H1 (cell line): ENCODE measurements at places on chromosomes 13 and 19. TPM values are rescaled to one million over a fixed set of nuclear protein-coding genes. Genes with fewer than 3 reads are reported as not detected.

CFD gene
- 1.7 TPM in 2 replicates for total RNA-seq

GRCh38 chr19:50384685-50385535, 763 bp downstream of the POLD1 start:
- no peaks in the 10 kb centered on the region for H3K27me3 ChIP-seq
- peak overlapping the region; percentile 75 for H3K27ac ChIP-seq
- H3K36me3 ChIP-seq, result peaks cover 7% of the 10 kb centered on the region; the same call in 1 of the 2 replicates
- no peak for DNase-seq
- peak overlapping the region; percentile 88 for H3K4me3 ChIP-seq
- peaks cover 3% of the 10 kb centered on the region for H3K4me1 ChIP-seq

TRPC4 gene
- 14.3 and 14.7 TPM in 2 replicates for total RNA-seq

DNA sequence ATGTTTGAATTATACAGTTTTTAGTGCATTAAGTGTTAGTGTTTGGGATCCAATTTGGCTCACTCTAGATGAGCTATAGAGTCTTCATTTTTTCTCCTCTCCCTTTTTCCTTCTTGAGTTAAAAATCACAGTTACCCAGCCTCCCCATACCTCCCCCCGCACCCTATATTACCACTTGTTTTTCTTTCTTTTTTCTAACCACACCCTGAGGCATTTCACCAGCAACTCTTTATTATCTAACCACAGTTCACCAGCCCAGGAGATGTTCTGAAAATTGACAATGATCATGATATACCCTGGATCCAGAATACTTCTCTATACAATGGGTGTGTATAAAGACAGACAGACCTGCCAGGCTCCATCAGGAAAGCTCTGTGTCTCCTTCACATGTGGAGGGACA, 86.5 kb upstream of the UBL3 start:
- H3K36me3 ChIP-seq, result no peaks in the 10 kb centered on the region
- no peak overlapping the region for H3K27ac ChIP-seq
- DNase-seq, result no peak
- peaks cover 2% of the 10 kb centered on the region; the same call in 1 of the 2 replicates for H3K4me1 ChIP-seq

MTUS2 gene
- 0.75 and 0.80 TPM in 2 replicates for total RNA-seq

- no peak overlapping the region for H3K27ac ChIP-seq
- no peaks in the 10 kb centered on the region for H3K27me3 ChIP-seq
- no peaks in the 10 kb centered on the region for H3K4me1 ChIP-seq
- H3K36me3 ChIP-seq, result peaks cover 57% of the 10 kb centered on the region
- H3K4me3 ChIP-seq, result no peak overlapping the region
- no peak for DNase-seq
Observed at GRCh38 chr19:48913114-48913889, 13.2 kb downstream of the NUCB1 start.

DNA sequence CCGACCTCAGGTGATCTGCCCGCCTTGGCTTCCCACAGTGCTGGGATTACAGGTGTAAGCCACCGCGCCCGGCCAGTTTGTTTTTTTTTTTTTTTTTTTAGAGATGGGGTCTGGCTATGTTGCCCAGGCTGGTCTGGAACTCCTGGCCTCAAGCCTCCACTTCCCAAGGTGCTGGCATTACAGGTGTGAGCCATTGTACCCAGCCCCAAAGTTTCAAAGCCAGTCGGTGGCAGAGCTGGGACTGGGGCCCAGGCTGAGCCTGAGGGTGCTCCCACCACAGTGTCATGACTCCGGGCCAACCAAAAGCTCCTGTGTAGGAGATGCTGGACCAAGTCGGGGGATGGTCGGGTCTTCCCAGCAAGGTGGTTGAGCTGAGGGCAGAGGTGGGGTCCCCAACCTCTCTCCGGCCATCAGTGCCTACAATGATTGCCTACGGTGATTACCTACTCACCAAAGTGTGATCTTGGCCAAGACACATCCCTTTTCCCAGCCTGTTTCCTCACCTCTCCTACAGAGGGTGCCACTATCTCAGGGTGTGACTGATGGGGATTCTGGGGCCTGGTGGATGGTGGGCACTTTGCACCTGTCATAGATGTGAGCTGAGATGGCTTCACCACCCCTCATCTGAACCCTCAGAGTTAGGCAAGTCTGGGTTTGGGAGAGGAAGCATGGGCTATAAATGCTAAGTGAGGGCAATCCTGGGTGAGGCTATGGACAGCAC, 5.9 kb upstream of the SAMD1 start:
- no peak for DNase-seq
- no peak overlapping the region for H3K27ac ChIP-seq
- H3K36me3 ChIP-seq, result no peaks in the 10 kb centered on the region
- H3K4me3 ChIP-seq, result no peak overlapping the region
- H3K27me3 ChIP-seq, result no peaks in the 10 kb centered on the region
- H3K4me1 ChIP-seq, result no peaks in the 10 kb centered on the region

- H3K36me3 ChIP-seq, result no peaks in the 10 kb centered on the region
- H3K4me1 ChIP-seq, result no peaks in the 10 kb centered on the region
- no peak overlapping the region for H3K27ac ChIP-seq
- no peaks in the 10 kb centered on the region for H3K27me3 ChIP-seq
- H3K4me3 ChIP-seq, result no peak overlapping the region
Observed at GRCh38 chr13:89457977-89458376, 1786.8 kb downstream of the SLITRK5 start.

- no peaks in the 10 kb centered on the region for H3K4me1 ChIP-seq
- no peaks in the 10 kb centered on the region for H3K27me3 ChIP-seq
- no peak overlapping the region for H3K4me3 ChIP-seq
- H3K27ac ChIP-seq, result no peak overlapping the region
- no peak for DNase-seq
Observed at GRCh38 chr13:80035096-80035495, 305.8 kb downstream of the SPRY2 start.

- H3K36me3 ChIP-seq, result no peaks in the 10 kb centered on the region
- DNase-seq, result no peak
Observed at GRCh38 chr13:92739306-92739818, 487.2 kb upstream of the GPC6 start.

DNA sequence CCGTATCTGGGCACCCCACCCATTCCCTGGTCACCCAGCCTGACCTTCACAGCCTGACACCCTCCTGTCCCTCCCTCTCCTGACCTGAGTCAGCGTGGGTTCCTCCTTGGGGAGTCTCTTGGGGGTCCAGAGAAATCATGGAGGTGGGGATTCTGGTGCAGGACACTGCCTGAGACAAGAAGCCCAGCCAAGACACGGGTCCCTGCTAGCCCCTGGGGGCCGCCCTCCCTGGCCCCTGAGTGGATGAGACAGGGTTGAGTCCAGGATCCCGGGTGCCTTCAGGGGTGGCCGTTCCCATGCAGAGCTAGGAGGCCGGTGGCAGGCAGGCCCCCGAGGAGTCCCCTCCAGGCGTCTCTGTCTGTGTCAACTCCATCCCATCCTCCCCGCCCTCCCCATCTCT, 1.6 kb downstream of the MAP2K7 start:
- H3K27me3 ChIP-seq, result no peaks in the 10 kb centered on the region
- no peak for DNase-seq
- peaks cover 10% of the 10 kb centered on the region for H3K4me1 ChIP-seq
- no peak overlapping the region for H3K4me3 ChIP-seq
